Activated T-cell treated with anti-CD3 and anti-CD28 coated beads, Interleukin-2, amount 50 U/mL, for 4 hours (primary cell): ENCODE measurements at places on chromosomes 16 and 17. TPM values are rescaled to one million over a fixed set of nuclear protein-coding genes. Genes with fewer than 3 reads are reported as not detected.

DNA sequence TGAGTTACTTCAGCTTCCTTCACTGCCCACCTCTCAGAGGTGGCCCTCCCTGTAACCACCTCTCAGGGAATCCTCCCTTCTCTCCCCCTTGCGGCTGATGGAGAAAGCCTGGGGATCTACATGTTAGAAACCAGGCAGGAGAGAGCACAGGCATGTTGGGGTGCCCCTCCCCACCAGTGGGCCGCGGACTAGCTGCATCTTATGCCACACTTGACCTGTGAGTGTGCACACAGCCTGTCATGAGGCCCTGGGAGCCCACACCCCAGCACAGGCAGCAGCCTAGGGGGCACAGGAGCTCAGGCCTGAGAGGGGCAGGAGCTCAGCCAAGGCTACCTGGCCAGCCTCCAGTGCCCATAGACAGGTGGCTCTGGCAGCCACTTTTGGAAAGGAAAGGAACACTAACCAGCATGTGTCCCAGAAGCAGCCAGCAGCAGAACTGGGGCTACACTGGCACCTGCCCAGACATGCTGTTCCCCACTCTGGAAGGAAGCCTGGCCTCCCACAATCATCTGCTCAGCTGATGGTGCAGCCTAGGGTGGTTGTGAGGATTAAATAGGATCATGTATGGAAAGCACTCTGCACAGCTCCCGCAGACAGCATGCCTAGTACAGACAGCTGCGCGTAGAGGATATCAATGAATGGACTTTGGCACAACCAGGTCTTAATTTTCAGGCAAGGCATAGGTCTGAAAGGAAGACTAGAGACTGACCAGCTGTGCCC lies 60.5 kb downstream of the TMEM132E start:
- no peak for DNase-seq

The STRADA gene
- 37.7 TPM for total RNA-seq

DNA sequence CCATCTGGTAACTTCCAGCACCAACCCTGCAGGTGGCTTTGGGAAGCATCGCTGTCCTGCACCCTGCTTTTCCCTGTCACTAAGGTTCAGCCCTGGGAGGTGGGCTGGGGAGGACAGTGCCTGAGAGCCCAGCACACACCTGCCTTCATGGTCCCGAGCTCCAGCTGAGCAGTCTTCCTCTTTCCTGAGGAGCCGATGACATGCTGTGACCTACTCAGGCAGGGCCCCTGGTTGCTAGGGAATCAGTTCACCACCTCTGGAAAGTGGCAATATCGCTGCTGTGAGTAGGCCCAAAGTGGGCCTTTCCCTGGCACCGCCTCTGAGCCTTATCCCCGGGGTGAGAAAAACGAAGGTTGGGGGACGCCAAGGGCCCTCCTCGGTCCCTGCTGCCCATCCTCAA lies 17.9 kb downstream of the ST3GAL2 start:
- no peak for DNase-seq

- no peak for DNase-seq
Measured at GRCh38 chr17:65109990-65110680, 27.0 kb upstream of the RGS9 start.

- no peak for DNase-seq
Measured at GRCh38 chr16:3045758-3046640, at the start of gene MMP25. Gene MMP25, plus strand, starts transcription at chr16:3046561. Its CDS starts 357 bp downstream, at chr16:3046918.

DNA sequence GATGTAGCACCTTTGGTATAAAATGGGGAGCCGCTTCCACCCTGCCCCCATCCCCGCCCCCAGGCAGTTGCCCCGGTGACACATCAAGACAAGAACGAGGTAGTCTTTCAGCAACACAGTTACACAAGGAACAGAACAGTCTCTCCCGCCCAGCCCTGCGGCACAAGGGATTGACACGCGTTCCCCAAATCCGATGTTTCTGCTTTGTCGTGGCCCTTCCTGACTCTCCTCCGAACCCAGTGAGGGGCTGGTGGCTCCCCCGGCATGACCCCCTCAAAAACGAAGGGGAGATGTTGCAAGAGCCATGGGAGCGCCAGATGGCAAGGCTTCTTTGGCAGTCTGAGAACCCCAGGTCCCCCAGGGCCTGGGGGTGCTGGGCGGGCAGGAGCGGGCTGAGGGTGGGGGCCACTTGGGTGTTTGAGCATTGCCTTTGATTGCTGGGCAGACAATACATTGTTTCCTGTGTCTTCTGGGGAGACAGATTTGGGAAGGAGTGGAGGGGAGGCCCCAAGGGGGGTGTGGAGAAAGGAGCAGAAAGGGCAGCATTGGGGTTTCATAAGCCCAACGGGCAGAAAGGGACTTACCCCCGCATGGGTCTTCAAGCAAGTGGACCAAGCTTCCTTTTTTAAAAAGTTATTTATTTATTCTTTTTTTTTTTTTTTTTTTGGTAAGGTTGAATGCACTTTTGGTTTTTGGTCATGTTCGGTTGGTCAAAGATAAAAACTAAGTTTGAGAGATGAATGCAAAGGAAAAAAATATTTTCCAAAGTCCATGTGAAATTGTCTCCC lies 16.6 kb downstream of the COL1A1 start:
- DNase-seq: no peak
